ENCODE measurements at places on chromosomes 4 and X.

DNA sequence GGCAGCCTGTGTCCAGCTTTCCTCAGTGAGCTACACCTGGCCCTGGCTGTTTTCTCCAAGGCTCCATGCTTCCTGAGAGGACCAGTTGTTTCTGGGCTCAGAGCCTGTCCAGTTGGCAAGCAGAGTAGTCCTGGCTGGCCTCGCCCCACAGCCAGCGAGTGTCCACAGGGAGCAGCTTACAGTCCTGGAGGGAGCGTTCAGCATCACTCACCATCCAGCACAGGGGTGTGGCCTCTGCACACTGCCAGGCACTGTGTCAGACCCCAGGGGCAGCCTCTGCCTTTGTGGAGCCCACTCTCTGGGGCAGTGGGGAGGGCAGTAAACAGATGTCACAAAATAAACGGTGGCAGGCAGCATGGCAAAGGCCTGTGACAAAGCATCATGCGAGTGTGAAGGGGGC lies 23.9 kb downstream of the EVC start:
- no peak for DNase-seq

DNA sequence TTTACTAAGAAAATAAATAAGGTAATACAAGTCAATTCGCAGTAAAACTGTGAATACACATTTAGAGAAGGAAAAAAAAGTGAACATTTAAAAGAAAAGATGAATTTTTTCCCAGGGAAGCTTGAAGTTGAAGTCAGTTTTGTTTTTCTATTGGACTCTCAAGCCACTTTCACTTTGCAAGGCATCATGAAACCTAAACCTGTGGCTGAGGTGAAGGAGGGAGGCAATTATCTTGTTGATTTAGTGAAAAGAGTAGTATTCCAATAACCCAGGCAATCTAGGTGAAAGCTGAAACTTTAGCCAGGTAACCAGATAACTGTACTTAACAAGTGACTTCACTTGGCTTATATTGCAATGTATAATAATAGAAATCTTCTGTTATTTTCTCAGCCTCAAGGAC lies 138.6 kb downstream of the HDX start:
- no peak for DNase-seq

DNA sequence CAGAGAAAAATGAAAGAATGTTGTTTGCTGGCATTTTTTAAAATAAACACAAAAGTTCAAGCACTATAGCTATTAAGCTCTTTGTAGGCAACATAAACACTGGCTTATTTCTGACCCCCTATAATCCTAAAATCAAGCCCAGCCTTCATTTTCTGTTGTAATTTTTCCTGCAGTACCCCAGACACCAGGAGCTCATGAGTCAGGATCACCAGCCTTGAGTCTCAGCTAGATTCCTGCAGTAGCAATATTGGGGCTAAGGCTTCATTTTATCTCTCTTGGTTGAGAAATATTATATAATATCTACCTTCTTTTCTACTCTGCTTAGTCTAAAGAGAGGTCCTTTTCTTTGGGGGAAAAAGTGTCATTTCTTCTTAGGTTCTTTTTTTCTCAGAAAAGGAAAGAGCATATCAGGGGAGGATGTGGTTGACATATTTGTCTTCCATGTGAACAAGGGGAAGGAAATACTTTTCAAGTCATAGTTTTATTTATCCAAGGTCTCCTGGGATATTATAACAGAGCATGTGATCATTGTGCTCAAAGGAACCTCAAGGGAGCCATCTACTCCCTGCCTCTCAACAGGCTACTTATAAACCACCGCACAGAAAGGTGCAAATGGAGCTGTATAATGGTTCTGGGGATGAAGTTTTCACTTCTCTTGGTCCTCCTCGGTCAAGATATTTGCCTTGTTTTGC lies 678.3 kb upstream of the NR3C2 start:
- DNase-seq: no peak

GRCh38 chr4:183471946-183472708 lies 27.7 kb downstream of the CDKN2AIP start:
- peak; percentile 41 for DNase-seq

GRCh38 chrX:65690057-65690855 lies 22.8 kb downstream of the MSN start:
- no peak for DNase-seq

GRCh38 chr4:8768357-8768999 lies 103.2 kb downstream of the HMX1 start:
- DNase-seq: no peak

GRCh38 chrX:39782276-39782675 lies 315.5 kb downstream of the BCOR start:
- DNase-seq: no peak

DNA sequence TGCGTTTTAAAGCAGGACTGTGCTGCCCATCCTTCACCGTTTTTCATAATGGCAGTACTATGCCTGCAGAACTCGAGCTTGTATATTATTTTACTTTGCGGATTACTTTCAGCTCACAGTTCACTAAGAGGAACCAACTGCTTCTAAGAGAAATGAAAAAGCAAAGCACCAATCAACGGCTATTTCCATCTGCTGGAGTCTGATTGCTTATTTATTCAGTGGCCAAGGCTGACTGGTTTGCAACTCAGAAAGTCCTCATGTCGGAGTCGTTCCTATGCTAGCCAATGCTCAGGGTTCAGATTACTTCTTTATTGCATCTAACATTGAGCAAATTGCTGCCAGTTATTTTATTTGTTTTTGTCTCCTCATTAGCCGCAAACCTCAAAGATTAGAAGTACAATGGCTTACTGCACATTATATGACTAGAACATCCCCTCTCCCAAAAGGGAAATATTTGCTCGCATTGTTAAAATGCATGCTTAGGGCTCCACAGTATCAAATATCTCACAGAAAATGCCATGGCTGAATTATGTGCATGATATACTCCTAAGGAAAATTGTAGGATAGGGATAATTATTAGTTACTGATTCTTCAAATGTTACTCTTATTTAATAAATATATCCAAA lies 1628.2 kb upstream of the ADGRL3 start:
- DNase-seq: no peak

GRCh38 chr4:35697210-35697736 lies 547.0 kb downstream of the ARAP2 start:
- no peak for DNase-seq

GRCh38 chr4:26108054-26108453 lies 194.0 kb downstream of the SMIM20 start:
- no peak for DNase-seq

DNA sequence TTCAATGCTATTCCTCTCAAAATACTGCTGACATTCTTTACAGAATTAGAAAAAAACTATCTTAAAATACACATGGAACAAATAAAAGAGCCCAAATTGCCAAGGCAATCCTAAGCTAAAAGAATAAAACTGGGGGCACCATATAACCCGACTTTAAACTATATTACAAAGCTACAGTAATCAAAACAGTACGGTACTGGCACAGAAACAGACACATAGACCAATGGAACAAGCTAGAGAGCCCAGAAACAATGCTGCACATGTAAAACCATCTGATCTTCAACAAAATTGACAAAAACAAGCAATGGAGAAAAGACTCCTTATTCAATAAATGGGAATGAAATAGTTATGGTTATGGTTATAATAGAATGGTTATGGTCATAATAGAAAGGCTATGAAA lies 482.6 kb downstream of the IDS start:
- no peak for DNase-seq

DNA sequence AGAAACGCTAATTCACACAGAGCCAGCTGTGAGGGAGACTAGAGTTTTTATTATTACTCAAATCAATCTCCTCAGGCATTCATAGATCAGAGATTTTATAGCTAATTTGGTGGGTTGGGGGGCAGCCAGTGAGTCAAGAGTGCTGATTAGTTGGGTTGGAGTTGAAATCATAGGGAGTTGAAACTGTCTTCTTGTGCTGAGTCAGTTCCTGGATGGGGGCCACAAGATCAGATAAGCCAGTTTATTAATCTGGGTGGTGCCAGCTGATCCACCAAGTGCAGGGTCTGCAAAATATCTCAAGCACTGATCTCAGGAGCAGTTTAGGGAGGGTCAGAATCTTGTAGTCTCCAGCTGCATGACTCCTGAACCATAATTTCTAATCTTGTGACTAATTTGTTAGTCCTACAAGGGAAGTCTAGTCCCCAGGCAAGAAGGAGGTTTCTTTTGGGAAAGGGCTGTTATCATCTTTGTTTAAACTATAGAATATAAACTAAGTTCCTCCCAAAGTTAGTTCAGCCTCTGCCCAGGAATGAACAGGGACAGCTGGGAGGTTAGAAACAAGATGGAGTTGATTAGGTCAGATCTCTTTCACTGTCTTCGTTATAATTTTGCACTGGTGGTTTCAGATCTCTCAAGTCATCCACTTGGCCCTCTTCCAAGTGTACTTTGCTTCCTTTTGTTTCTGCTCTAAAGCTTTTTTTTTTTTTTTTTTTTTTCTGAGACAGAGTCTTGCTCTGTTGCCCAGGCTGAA lies 5.4 kb upstream of the NAA11 start:
- no peak for DNase-seq

- DNase-seq: no peak
These were observed 77.4 kb upstream of the NAP1L5 start for GRCh38 chr4:88775026-88775425.

DNA sequence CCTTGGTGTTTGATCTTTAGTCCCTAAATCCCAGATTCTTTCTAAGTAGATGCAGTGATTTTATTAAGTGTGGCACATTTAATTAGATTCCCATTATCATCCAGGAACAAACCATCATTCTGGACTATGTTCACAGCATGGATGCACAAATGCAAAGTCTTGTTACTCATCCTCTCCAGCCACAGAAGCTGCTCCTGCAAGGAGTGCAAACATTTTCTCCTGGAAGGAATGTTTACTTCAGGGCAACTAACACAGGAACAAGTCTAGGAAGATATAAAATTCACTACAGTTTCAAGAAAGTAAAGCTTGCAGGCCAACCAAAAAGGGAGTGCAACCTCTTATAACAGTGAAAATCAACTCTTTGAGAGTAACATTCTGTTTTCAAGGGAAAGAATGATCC lies 106.0 kb downstream of the IQCM start:
- no peak for DNase-seq

Measured in NCI-H1930 (cell line).